ENCODE measurements at places on chromosomes 7 and 10. TPM values are rescaled to one million over a fixed set of nuclear protein-coding genes. Genes with fewer than 3 reads are reported as not detected.

DNA sequence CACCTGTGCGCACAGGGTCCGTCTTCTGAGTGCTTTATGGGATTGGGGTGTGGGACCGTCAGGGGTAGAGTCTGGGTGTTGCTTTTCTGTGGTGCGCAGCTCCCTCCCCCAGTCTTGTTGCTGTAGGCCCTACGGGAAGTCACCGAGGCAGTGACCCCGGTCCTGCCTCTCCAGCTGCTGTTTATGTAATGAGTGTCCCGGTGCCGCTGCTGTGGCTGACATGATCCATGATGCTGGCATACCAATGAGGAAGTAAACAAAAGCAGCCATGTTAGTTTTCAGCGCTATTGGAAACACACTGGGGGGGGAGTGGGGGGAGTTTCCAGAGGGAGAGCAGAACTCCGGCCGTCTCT is 1.1 kb downstream of the TRIM8 start:
- DNase-seq = peak; percentile 43

DNA sequence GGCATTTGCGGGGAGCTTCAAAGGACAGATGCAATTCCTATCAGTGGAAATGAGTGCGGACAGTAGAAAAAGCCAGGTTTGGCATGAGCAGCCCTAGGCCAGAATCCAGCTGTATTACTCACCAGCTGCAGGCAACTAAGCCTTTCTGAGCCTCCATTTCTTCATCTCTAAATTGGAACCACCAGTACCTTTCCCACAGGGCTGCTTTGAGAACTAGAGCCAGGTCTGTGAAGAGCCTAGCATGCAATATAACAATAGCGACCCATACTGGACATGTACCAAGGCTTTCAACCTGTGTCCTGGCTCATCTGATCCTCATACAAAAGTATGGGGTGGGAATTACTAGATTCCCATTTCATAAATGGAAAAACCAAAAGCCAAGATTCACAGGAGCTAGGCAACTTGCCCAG is 101.0 kb downstream of the GSAP start:
- DNase-seq = no peak

DNA sequence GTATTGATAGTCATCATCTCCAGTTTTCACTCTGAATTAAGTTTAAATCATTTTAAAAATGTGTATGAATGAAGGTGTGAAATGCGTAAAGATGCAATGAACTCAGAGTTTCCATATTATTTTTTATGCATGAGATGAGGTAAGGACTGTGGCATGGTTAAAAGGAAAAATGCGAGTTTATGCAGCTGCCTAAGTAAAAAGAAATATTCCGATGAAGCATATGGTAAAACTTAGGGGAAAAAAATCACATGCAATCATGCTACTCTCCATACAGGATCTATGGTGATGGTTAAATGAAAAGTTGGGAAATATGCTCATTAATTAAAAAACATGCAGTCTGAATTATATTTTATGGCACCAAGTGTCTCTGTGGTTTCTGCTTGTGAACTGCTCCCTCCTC is 77.5 kb upstream of the SP8 start:
- no peak for DNase-seq

Gene SLC26A5
- total RNA-seq = not detected

DNA sequence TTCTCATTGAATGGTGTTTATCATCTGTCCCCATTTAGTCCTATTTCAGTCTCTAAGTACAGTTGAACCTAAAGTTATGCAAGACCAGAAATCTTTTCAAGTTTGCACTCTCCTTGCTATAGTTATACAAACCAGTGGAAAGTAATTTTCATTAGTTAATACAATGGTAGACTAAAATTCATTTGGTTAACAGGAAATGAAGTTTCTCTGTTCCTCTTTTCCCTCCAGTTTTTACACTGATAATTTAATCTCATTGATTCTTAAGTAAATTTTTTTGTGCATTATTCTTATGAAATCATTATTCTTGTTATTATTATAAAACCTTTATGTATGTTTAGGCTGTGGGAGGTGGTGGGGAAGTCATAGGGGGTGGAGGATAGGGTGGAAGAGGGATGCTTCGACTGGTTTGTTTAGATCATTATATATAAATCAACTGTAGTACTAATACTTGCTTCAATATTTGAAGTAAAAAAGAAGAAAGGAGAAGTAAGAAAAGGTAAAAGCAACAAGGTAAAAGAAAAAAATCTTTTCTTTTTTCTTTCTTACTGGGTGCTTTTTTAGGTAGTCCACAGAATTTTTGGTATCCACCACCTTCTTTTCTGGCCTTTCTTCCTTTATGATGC is 104.1 kb downstream of the GPR85 start:
- no peak for DNase-seq

DNA sequence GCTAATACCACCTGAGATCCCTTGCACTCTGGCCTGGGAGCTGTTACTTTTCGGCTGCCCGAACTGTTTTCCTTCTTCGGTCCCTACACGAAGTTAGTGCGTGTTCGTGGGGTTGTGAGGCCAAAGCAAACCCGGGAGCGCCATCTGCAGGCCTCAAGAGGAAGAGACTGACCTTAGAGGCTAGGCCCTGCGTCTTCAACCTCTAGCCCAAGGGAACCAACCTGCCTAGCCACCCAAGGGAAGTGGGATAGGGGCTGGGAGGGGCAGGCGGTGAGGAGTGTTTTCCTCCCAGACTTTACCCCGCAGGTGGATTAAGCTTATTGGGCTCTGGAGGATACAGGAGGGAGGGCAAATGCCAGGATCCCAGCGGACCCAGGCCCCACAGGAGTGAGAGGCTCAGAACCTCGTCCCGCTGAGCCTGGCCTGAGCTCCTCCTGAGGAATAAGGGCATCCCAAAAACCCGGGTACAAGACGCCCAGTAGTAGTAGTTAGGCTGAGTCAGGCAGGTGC is 1.7 kb upstream of the PAX2 start:
- DNase-seq = no peak

GRCh38 chr7:27053153-27053552 is 42.6 kb downstream of the HOXA1 start:
- no peak for DNase-seq

Gene CCL26
- total RNA-seq = not detected

DNA sequence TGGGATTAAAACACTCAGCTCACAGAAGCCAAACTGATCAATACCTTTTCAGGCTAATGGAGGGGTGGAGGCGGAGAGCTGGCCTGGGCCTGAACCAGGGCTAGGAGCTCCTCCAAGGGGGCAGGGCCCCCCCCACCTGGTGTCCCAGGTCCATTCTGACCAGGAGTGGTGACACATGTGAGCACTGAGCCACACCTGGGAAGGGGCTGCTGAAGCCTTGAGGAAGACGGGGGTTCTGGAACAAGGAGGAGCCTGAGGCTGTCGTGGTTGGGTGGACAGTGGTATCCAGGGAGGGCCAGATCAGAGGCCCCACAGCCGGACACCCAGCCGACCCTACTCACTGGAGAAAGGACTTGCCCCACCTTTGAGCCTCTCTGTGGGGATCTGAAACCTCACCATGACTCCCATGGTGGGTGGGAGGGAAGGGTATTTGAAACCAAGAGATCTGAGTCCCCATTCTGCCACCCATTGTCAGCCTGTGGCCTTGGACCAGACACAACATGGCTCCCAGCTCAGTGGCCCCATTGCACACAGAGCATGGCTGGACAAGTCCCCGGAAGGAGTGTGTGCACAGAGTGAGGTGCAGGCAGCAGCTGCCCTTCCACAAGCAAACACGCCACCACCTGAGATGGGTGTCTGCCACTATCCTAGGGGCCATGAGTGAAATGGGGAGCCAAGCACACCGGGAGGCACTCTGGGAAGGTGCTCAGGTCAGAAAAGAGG is 12.4 kb downstream of the TMEM273 start:
- no peak for DNase-seq

DNA sequence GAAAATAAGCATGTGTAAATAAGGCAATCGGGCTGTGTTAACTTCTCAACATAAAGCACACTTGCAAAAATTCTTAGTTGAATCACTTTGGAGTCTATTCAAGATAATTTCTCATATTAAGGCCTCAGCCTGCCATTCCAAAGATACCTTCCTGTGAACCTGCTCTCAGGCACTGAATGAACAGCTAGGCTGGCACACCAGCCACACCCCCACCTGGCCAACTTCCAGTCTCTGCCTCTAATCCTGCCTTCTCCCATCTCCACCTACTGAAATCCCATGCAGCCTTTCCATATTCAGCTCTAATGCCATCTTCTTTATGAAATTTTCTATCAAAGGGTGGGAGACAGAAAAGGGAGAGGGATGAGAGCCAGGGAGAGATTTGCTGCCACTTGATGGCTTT is 17.1 kb upstream of the MACROH2A2 start:
- no peak for DNase-seq

Gene RARRES2
- total RNA-seq = 1.1 TPM

GRCh38 chr7:137772316-137772715 is 74.5 kb downstream of the DGKI start:
- peak; percentile 42 for DNase-seq

Gene PFKP
- total RNA-seq = 232 TPM

Gene TAS2R3
- 0.49 TPM for total RNA-seq

Gene SP8
- not detected for total RNA-seq

DNA sequence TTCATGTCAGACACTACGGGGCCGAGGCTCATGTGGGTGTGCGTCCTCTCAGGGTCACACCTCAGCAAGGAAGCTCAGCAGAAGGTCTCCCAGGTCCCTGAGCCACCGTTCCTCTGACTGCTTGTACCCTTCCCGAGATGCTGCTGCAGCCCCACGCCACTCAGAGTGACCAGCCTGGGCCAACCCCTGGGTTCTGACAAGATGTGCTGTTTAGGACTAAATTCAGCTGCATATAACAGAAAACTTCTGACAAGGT is 512.5 kb downstream of the DNAJB6 start:
- DNase-seq = no peak
